ENCODE measurements at places on chromosomes 13 and 19.

GRCh38 chr13:24313439-24313838 is 4.1 kb downstream of the C1QTNF9 start:
- DNase-seq, result no peak

- no peak for DNase-seq
These were observed 3.7 kb downstream of the PRKACA start for GRCh38 chr19:14113762-14114414.

GRCh38 chr19:38488096-38488495 is 54.6 kb downstream of the RYR1 start:
- no peak for DNase-seq

GRCh38 chr13:44819245-44819644 is 170.0 kb downstream of the NUFIP1 start:
- DNase-seq, result no peak

DNA sequence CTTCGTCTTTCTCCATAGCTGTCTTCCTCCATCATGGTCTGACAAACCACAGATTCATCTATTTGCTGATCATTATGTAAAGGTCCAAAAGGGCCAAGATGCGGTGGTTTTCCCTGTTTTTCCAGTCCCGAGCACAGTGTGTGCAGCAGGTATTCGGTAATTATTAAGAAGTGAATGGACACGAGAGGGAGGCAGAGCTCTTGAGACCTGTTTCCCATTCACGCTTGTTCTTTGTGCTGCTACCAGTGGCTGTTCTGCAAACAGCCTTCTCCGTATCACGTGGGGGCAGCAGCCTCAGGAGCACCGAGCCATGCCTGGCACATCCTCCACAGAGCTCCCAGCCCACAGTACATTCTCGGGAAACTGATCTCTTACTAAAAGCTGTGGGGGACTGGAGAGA is 50.3 kb downstream of the CCDC70 start:
- peak; percentile 63 for DNase-seq

- DNase-seq, result no peak
These were observed 184.0 kb upstream of the UBL3 start for GRCh38 chr13:30034458-30034795.

GRCh38 chr19:4897146-4897545 is 5.5 kb downstream of the ARRDC5 start:
- no peak for DNase-seq

- DNase-seq, result no peak
These were observed 233.6 kb downstream of the KLF12 start for GRCh38 chr13:73900591-73900990.

DNA sequence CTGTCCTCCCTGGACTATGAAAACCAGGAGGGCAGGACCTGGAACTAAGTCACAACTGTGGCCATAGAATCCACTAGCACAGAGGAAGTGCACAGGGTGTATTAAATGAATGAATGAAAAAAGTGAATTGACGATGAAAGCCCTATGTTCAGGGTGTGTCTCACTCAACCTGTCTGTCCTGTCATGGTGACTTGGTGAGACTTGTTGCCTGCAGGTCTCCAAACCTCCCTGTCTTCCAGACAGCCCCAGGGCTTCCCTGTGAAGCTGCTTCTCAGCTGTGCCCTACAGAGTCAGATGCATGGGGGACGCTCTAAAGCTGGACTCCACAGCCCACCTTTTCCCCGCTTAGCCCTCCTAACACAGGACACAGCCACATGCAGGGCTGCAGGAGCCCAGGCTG is 4.8 kb upstream of the IGFL1 start:
- no peak for DNase-seq

DNA sequence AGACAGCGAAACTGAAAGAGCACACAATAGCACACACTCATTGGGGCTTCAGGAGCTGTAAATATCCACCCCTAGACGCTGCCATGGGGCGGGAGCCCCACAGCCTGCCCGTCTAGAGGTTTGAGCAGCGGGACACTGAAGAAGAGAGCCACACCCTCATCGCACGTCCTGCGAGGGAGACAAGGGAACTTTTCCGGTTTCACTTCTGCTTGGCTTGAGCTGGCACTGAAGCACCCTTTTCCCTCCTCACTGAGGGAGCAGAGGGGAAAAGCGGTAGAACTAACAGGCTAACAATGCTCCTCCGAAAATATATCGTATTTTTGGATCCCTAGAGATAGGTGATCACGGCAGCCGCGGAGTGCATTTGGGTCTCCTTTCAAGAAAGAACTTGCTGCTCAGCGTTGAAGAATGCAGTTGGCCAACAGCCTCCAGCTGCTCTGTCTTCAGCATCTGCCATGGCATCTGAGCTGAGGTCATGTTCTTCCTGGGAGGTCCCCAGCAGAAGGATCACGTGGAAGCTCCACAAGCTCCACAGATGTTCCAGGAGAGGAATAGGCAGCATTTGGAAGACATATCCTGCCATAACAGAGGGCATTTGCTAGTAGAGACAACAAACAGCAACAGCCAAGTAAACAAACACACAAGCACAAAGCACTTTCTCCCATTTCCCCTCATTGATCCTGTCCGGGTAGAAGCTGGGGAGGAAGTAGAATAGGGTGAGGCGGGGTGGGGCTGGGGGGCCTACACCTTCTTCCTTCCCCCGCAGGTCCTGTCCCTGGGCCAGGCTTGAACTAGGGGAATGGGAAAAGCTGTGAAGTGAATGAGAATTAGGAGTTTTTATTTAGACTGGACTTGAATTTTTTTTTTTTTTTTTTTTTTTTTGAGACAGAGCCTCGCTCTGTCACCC is 44.8 kb upstream of the ALOX5AP start:
- no peak for DNase-seq

DNA sequence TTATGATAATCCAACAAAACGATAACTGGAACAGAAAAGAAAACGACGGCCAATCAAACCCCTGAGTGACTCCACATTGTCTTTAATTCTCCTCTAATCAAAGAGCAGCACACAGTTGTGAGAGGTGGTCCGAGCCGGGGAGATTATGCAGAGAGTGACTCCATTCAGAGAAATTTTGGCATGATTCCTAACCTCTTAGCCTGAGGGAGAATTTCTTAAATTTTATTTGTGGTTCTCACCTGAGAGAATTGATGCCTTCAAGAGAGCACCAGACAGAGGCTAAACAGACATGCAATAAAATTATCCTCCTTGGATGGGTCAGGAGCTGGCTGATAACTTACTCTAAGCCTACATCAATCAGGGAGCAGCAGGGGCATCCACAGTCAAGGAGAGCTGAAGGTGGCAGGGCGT is 310.0 kb upstream of the KLF12 start:
- DNase-seq, result no peak

DNA sequence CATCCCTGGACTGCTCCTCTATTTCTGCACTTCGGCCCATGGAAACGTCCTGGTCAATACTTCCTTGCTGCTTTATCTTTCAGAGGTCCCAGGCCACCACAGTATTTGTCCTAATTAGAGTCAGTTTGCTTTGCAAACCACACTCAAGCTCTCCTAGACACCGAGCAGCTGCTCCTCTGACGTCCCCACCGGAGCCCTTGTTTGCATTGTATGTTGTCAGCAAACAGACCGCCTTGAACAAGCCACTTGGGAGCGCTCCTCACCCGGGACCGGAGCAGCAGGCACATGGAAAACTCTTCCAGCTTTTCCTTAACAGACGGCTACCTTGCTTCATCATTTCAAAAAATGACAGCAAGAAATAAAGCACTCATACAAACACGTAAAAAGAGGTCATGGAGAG is 51.5 kb upstream of the GTF3A start:
- DNase-seq, result peak; percentile 65

DNA sequence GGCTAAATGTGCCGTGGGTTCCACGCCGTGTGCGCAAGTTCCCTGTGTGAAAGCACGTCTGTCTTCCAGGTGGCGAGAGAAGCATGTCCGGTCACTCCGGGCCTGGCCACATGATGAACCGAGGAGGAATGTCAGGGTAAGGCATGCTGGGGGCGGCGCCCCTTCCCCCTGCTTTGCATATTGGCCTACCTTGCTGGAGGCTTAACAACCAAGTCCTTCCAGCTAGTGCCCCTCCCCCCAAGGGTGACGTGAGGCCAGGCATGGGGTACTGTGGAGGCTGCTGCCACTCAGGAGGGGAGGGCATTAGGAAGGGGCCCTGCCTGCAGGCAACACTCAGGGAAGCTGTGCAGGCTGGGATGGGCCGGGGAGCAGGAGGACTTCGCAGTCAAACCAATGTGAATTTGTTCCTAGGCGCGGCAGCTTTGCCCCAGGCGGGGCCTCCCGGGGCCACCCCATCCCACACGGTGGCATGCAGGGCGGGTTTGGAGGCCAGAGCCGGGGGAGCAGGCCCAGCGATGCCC is 12.5 kb downstream of the MICOS13 start:
- DNase-seq, result no peak

DNA sequence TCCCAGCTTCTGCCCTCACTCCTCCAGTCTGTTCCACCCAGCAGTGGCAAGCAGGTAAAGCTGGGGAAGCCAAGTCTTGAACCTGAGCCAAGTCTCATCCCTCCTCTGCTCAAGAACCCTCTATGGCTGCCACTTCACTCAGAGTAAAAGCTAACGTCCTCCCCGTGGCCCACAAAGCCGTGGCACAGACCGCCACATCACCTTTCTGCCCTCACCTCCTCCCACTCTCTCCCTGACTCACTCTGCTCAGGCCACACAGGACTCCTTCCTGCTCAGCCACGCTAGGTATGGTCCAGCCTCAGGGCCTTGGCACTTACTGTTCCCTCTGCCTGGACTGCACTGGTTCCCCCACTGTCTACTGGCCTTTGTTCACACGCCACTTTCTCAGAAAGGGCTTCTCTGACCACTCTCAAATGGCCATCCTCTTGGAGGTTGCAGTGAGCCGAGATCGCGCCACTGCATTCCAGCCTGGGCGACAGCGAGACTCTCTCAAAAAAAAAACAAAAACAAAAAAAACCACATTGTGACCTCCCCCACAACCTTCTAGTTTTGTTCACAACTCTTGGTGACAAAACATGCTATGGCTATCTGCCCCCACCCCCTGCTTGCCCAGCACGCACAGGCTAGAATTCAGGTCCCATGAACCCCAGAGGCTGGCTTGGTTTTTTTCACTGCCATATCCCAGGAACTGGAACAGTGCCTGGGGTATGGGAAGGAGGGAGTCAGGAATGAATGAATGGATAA is 15.8 kb downstream of the NDUFB7 start:
- no peak for DNase-seq

GRCh38 chr13:42333613-42334328 is 61.8 kb downstream of the AKAP11 start:
- no peak for DNase-seq

DNA sequence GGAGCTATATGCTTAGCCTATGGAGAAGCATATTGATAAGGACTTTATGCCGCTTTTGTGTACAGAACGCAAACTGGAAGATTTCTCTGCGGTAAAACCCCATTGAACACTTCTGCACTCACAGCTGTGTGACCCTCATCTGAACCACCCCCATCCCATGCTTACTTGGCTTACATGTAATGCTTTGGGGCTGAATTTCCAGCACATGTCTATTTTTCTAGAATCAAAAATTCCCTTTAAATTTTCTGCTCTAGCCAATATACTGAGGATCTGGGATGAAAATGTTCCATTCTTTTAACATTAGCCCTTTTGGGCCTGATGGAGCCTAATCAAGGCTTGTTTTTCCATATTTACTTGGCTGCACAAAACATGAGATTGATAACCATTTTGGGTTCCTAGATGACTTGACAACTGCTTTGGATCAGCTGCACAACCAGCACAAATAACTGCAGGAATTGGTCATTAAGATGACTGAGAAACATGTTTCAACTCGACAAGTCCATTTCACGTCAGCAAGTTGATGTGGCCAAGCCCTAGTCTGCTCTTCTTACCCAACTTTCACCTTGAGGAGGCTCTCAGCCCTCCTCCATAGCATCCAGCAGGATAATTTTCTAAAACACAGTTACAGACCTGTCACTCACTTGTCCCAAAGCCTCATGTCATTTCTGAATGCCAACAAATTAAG is 52.4 kb downstream of the TNFSF11 start:
- no peak for DNase-seq

- DNase-seq, result no peak
These were observed 331.0 kb downstream of the DNAJC15 start for GRCh38 chr13:43354153-43354945.

GRCh38 chr13:105144020-105144419 is 1391.4 kb downstream of the EFNB2 start:
- DNase-seq, result no peak

- DNase-seq, result no peak
These were observed 30.8 kb downstream of the CCNE1 start for GRCh38 chr19:29842471-29843179.

DNA sequence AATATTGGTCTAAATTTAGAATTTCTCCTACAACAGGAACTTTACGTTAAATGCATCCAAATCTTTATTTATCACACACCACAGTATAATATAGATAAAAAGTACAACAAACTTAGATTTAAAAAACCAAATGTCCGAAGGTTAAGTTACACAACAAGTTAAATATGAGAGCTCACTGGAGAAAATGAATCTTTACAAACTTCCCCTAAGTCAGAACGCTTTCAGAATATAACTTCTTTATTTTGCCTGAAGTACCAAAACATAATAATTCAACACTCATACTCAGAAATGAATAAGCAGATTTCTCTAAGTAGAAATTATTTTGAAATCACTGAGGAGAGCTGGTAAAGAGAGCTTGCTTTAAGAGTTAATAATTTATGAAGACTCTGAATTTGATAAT is 33.8 kb downstream of the TSC22D1 start:
- no peak for DNase-seq

- DNase-seq, result peak; percentile 83
These were observed 8.1 kb upstream of the ZNF784 start for GRCh38 chr19:55632463-55632834.

- DNase-seq, result no peak
These were observed 50.0 kb downstream of the TEX26 start for GRCh38 chr13:30982506-30982905.

- no peak for DNase-seq
These were observed 932.0 kb downstream of the SLITRK6 start for GRCh38 chr13:84867246-84867645.

DNA sequence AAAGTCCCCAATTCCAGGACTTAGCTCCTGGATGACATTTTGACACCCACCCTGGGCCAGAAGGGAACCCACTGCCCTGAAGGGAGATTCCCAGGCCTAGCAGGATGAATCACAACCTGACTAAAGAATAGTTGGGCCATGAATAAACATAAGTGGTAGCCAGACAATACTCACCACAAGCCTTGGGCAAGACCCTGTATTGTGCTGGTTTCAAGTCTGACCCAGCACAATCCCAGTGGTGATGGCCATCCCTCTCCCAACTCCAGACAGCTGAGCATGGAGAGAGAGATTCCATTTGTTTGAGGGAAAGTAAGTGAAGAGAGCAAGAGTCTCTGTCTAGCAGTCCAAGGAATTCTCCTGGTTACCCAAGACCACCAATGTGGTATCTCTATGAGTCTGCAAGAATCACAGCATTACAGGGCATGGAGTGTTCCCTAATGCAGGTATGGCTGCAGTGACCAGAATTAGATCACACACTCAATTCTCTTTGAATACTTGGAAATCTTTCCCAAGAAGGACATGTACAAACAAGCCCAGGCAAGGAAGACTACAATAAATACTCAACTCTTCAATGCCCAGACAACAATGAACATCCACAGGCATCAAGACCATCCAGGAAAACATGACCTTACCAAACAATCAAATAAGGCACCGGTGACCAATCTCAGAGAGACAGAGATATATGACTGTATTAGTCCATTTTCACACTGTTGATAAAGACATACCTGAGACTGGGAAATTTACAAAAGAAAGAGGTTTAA is 158.0 kb downstream of the VWA8 start:
- DNase-seq, result no peak
